ENCODE measurements at places on chromosomes 2 and 18.

- no peak for DNase-seq
These were observed 22.9 kb upstream of the DARS1 start for GRCh38 chr2:136008205-136008865.

DNA sequence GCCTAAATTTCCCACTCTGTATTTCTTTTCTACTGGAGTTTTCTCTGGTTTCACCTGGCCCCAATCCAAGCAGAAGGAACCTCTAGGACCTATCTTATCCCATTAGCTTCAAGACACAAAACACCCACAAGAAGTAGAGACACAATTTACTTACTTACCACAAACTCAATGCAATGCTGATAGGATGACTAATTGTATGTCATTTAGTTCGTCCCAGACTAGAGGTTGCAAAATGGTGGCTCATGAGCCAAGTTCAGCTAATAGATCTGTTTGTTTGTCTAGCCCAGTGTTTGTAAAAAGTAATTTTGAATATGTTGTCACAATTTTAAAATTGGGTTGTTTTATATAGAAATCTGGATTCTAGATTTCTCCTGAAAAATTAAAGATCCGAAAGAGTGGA, 34.7 kb upstream of the ZSWIM2 start:
- DNase-seq = no peak

- no peak for DNase-seq
These were observed 441.7 kb downstream of the RNF144A start for GRCh38 chr2:7358865-7359447.

GRCh38 chr2:177568390-177568789, 175.8 kb downstream of the AGPS start:
- no peak for DNase-seq

GRCh38 chr2:199764273-199764800, 86.7 kb downstream of the FTCDNL1 start:
- DNase-seq = no peak

DNA sequence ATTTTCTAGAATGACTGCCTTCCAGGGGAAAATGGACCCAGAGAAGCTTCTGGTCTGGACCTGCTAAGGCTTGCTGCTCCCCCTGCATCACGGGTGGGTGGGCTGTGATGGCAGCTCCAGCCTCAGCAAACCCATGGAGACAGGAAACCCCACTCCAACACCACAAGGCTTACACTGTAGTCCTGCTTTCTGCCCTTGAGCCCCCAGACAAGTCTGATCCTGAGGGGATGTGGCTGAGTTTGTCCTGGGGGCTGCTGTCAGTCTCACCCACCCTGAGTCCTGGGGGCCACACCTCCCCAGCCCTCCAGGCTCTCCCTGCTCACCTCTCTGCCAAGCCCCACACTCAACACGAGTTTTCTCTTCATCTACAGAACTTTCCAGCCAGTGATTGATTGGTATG, 279.4 kb downstream of the EIPR1 start:
- DNase-seq = no peak

DNA sequence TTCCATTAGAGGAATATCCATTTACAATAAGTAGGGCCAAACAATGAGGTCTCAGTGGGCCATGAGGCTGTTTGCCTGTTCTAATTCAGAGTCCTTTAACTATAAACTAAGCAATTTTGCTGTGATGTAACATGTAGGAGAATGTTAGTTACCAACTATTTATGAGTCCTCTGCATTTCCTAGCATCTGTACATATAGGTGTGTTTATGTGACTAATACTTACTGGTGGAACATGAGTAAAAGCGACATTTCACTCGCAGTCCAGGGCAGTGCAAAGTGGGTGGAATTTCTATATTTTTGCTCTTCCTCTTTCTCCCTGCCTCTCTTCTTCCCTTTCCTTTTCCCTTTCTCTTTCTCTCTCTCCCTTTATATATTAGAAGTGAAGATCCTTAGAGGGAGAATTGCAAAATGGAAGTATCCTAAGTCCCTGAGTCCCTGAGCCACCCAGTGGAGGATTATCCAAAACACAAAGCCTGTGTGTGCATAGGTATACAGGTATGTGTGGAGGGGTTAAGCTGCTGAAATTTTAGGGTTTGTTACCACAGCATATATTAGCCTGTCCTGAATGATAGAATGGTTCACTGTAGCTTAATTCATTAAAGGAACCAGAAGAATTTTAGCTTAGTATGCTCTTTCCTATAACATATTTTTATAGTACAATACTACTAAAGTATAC, 487.0 kb upstream of the FANCL start:
- DNase-seq = no peak

DNA sequence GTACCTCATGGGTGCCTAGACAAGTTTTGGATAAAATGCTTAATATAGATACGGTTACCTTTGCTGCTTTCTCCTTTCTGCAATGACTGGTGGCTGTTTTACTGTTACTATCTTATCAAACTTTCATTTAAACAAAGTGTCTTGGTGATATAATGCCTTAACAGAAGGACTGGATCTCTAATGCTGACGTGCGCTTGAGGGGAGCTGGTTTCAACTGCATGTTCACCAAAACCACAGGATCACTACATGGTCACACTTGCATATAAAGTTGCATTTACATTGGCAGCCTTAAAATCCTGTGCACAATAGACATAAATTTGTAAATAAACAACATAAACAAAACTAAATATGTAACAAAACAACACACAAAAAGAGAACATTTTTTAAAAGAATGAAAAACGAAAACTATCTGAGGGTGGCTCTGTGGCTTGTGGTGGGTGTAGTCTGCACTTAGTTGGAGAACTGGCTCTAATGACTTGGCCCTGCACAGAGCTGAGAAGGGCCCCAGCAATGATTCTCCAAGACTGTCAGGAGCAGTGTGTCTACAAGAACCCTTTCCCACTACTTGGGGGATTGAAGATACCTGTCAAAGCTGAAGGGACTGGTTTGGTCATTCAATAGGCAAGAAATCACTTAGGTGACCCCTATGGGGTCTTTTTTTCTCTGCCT, 135.5 kb downstream of the UXS1 start:
- no peak for DNase-seq

DNA sequence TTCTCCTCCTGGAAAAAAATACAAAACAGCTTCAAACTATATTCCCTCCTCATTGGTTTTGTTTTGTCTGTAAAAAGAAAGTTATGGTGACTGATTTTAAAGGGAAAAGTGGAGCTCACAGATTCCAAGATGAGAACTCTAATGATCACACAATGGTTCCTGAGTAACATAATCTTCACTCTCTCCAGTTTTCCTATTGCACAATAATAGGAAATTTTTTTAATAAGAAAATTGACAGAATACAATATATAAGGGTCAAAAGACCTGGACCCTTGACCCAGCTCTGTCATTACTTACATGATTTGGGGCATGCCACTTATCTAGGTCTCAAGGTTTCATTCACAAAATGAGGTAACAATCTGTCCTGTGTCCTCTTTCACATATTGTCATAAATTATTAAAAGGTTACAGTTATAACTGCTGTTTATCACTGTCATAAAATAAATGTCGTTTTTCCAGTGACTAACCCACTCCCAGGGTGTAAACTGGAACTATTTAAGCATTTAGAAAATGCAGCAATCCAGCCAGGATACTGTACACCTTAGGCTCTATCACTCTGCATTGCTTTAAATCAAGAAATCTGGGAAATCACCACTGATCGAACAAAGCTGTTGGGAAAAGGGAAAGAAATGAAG, 4.1 kb downstream of the MGAT4A start:
- DNase-seq = no peak

DNA sequence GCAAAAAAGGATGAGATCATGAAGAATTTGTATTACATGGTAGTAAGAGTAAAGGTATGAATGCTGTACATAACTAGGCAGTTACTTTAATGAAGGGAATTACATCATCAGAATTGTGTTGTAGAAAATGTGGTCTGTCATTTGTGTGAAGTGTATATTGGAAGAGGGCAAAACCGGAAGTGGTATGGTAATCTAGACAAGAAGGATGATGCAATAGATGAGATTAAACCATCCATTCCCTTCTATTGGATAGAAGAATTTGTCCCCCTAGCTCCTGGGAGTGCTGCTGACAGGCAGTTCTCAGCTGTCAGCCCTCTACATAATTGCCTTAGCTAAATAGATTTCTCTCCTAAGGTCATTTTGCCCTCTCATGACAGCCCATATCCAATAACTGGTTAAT, 55.9 kb upstream of the BARD1 start:
- no peak for DNase-seq

DNA sequence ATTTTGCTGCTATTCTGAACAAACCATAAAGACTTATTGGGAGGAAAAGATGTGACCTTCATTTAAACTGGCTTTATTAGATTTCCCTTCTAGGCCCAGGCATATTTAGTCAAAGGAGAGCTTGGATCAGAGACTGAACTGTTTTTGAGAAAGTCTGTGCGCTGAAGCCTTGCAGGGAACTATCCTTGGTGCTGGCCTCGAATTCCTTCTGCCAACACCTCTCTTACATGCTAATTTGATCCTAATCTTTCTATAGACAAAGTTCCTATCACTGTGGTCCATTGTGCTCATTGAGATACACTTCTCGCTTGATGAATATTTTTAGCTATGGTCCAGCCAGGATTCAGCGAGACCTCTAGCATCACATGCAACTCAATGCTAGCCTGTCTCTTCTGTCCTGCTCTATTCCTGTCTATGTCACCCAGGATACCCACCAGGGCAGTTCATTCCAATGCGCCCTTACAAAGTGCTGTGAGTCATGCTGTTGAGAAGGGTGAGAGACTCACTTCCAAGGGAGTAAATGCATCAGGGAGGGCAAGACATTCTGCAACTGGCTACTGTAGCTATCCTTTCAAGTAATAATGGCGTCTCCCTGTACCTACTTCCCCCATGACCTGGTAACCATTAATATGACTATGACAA, 356.7 kb upstream of the LYPD1 start:
- DNase-seq = no peak

Measured in cerebellar nuclear complex (tissue), 1 donor.